ENCODE measurements at places on chromosomes 11 and 22.

DNA sequence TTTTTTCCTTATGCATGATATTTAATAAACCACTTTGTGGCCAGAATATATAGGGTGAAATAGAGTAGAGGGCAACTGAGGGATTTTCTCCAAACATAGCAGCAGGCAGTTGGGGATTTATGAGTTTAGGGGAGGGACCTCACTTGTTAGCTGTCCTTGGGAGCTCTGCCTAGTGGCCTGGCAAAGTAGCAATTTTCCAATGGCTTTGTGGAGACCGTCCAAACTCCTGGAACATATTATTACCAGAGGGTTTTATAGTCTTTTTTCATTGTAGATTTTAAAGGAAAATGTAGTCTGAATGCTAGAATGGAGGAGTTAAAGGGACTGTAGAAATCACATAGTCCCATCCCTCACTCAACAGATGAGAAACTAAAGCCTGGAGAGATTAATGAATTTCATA is 32.3 kb downstream of the AMOTL1 start:
- DNase-seq, result no peak

- no peak for DNase-seq
These were observed 453.5 kb downstream of the MIAT start for GRCh38 chr22:27110665-27111451.

DNA sequence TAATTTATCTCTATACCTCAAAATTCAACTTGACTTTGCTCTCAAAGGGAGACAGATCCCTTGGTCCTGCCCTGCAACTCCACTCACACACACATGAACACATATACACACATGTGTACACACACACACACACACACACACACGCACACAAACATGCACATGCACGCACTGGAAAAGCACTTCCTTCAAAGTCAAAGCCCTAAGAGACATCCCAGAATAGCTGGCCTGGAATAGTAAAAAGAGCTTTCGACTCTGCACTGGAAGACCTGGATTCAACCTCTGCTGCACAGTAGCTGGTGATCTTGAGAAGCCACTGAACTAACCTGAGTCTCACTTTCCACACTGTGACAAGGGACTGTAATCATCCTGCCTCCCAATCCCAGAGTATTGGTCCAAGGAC is 26.8 kb downstream of the TENM4 start:
- no peak for DNase-seq

DNA sequence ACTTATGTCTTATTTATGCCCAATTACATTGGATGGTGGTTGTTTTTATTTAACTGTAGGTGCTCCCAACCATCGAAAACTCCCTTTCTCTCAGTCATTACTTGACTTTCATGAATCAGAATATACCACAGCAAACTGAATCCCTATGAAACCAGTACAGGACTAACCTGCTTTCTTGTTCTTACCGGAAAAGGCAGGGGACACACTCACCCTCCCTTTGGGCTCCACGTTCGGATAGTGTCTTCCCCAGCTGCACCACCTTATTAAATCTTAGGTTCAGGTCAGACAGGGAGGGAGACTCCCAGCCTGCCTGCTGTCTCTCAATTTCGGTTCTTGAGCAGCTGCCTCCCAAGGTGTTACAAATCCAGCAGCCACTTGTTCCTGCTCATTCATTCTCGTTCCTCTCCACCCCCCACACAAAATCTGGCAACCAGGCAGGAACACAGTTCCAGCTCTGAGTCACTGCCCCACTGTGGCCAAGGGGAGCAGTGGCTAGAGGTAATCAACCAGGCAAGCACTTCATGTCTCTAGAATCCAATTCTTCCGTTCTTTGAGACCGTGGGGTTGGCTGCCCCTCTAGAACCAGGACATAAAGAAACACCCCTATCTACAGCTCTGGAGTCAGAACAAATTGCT is 133.0 kb downstream of the PLEKHA7 start:
- DNase-seq, result no peak

- DNase-seq, result no peak
These were observed 7.4 kb upstream of the GNAZ start for GRCh38 chr22:23062616-23063538.

DNA sequence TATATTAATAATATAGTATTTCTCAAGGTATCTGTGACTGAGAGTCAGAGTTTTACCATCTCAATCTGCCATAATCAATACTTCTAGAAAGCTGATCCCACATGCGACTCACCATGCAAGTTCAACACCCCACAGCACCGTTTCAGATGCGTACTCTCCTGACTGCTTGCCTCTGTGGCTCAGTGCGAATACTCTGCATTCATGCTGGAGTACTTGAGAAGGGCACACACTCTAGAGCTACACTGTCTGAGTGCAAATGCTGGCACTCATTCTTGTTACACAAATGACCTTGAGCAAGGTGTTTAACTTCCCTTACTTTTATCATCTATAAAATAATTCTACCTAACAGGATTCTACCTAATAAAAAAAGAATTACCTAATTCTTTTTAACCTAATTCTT is 12.5 kb downstream of the SNU13 start:
- no peak for DNase-seq

- no peak for DNase-seq
These were observed 14.1 kb downstream of the CXCR5 start for GRCh38 chr11:118897721-118898310.

- no peak for DNase-seq
These were observed 438 bp downstream of the ZW10 start for GRCh38 chr11:113773092-113773415.

DNA sequence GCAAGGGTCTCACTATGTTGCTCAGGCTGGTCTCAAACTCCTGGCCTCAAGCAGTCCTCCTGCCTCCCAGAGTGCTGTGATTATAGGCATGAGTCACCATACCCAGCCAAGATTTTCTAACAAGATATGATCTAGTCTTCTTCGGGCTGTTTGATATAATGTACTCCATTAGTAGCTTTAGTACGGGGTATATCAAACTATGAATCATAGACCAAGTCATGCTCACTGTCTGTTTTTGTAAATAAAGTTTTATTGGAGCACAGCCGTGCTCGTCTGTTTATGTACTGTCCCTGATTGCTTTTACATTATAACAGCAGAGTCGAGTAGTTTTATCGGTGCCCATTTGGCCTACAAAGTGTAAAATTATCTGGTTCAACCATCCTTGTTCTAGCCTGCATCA is 43.9 kb upstream of the GRIK4 start:
- no peak for DNase-seq

- DNase-seq, result no peak
These were observed 114.1 kb upstream of the MTMR2 start for GRCh38 chr11:96038046-96038445.

DNA sequence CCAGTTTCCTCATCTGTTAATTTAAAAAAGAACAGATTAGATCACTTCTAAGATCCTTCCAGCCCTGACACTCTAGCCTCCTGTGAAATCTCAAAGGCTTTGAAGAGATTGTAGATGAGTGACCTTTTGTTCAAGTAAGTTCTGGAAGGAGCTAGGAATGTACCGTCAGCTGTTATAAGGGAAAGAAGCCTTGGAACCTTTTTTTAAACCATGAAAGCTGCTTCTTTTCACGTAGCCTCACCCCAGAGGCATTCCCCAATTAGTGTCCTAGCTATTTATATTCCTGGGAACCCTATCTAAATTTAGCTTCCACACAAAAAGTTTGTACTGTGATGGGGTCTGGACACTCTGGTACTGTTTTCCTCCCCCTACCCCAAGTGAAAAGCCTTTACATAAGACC is 35.8 kb upstream of the SLN start:
- no peak for DNase-seq

DNA sequence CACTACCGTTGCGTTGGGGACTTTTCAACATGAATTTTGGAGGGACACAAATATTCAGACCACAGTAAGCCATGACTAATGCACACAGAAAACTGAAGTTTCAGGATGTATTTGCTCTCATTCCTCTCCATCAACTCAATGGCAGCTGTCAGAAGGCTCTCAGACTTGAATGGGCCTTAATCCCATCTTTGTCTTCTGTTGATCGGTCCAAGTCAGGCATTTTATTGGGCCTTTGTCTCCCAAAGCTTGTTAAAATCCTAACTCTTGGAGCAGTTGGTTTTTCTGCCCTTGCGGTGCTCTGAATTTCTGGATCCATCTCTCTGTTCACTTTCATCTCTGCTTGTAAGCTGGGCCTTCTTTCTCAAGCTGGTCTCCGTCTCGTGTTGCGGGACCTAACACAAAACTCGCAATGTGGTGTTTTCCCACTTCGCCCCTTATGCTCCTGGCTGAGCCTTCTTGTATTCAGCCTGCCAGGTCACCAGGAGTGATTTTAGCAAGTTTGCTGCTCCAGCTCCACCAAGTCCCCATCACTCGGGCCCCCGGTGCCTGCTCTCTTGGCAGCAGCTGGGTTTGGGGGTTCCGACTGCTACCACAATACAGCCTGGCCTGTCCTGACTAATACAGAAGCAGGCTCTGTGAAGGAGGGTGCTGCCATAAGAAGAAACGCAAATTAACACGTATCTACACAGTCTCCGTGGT is 27.0 kb downstream of the TSPAN32 start:
- DNase-seq, result no peak

DNA sequence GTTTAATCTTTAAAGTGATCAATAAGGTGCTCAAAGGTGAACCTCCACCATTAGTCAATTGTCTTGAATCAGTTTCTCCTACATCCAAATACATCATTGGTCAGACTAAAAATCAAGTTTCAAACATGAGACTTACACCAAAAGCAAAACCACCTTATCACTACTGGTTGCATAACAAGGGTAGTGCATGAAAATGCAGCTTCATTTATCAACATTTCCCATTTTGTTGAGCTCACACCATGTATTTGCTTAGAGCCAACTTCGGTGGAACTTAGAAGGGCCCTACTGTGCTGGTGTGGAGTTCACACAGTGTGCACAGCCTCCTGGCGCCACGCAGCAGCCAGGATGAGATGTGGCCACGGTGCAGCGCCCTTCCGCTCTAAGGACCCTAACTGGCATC is 23.1 kb upstream of the PHLDA2 start:
- DNase-seq, result no peak

GRCh38 chr22:49372530-49373288 is 455.0 kb downstream of the BRD1 start:
- no peak for DNase-seq

GRCh38 chr11:114132944-114133394 is 73.5 kb downstream of the ZBTB16 start:
- DNase-seq, result no peak

- no peak for DNase-seq
These were observed 128.1 kb downstream of the CTTN start for GRCh38 chr11:70526116-70527045.

Data from activated CD8-positive, alpha-beta T cell treated with anti-CD3 and anti-CD28 coated beads for 36 hours (primary cell).